SK-N-SH (cell line): ENCODE measurements at places on chromosomes 13 and 19.

DNA sequence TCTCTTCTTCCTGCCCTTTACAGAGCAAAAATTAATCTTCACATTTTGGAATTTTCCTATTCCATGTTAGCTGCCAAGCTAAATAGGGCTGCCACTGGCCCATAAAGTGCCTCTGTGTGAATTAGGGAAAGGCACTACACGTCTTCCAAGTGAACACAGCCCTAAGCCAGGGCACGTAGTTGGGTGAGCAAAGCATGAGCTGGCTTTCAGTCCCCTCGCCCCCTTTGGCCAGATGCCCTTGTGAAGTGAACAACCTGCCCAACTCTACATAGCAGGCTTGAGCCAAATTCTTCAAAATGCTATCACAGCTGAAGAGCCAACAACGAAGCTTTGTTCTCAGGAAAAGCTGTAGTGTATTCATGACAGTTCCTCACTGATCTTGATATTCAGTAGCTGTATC is 213.1 kb downstream of the OXGR1 start:
- no peak for DNase-seq

DNA sequence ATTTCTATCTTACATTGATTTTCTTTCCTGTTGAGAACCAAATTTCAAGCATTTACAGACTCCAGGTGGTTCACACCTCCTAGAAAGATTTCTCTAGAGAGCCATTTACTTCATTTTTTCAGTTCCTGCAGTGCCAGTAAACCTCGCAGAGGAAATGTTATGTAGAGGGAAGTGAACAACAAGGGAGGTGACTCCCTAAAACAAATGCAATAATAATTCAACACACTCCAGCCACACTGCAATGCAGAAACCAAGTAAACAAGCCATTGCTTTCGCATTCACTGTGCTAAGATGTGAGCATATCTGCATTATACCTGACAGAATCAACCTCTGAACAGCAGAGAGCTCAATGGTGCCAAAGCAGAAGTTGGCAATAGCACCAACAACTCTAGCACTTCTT is 215.1 kb downstream of the RBM26 start:
- no peak for DNase-seq

DNA sequence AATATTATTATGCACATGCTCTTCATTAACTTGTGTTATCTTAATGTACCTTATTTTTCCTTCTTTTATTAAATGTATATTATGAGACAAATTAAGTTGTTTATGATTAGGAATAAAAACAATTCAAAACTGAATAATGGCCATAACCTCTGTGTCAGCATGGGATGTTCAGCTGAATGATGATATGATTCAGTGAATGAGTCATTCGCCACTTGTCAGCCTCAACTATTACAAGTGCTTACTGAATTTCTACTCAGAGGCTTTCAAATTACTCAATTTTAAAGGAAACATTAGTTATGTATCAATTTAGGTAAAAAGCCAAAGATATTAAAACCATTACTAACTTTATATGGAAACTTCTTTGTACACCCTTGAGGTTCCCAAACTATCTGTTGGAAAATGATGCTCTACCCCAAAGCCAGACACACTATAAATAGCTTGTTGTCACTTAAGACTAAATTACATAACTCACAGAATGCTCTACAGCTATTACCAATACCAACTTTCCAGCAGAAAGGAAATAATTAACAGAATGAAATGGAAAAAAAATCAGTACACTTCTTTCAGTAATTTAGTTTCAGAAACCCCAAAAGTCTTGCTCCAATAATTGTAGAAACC is 14.4 kb downstream of the LIG4 start:
- no peak for DNase-seq

GRCh38 chr13:107974409-107974808 is 240.9 kb downstream of the LIG4 start:
- no peak for DNase-seq

GRCh38 chr13:110017379-110017778 is 231.0 kb upstream of the IRS2 start:
- DNase-seq = no peak

DNA sequence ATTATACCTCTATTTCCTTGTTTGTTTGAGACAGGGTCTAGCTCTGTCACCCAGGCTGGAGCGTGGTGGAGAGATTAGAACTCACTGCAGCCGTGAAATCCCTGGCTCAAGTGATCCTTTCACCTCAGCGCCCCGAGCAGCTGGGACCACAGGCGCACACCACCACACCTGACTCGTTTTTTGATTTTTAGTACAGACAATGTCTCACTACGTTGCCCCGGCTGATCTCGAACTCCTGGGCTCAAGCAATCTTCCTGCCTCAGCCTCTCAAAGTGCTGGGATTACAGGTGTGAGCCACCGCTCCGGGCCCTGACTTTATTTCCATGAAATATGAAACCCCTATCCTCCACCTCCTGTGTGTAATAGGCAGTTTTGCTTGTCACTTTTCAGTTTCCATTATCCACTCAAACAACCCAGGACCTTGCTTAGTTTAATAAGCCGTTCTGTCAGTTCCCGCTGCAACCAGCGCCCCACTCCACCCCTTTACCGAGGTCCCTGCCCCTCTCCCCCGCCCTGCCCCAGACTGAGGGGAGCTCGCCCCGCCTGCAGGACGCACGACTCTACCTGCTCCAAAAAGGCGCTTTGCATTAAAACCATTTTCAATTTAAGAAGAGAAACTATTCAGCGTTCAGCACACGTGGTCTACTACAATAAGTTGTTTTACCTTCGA is 16.9 kb downstream of the ZNF816 start:
- no peak for DNase-seq

GRCh38 chr19:1990230-1991017 is 25.1 kb downstream of the BTBD2 start:
- DNase-seq = no peak

DNA sequence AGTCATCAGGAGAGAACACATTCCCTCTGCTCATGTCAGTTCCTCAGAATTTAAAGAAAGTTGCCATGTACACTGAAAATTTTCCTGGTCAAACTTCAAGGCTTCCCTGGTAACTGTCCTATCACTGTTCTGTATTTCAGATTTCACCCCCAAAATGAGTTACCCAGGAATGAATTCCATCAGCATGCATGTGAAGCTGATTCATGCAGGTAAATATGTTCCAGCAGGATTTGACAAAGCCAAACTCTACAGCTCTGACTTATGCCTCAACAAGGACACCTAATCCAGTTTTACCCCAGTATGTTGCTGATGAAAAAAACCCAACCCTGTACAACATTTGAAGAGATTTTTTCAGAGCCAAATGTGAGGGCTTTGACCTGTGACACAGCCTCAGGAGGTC is 21.5 kb downstream of the LIG4 start:
- no peak for DNase-seq

DNA sequence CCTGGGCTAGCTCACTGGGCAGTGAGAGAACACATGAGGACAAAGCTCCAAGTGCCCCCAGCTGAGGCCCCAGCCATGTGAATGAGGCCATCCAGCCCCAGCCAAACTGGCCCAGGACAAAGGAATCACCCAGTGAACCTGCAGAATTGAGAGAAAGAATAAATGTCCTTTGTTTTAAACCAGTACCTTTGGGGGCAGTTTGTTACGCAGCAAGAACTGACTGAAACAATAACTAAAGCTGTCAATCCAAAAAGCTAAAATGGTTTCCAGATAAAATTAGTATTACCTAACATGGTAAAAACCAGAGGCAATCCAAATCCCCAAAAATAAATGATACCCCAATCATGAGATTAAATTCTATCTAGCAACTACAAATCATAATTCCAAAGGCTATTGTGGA is 69.6 kb downstream of the ZNF557 start:
- DNase-seq = no peak
